GM23338 (cell line): ENCODE measurements at places on chromosomes 4 and X.

GRCh38 chrX:32185160-32185559 is 1026.2 kb downstream of the DMD start:
- no peak for DNase-seq

DNA sequence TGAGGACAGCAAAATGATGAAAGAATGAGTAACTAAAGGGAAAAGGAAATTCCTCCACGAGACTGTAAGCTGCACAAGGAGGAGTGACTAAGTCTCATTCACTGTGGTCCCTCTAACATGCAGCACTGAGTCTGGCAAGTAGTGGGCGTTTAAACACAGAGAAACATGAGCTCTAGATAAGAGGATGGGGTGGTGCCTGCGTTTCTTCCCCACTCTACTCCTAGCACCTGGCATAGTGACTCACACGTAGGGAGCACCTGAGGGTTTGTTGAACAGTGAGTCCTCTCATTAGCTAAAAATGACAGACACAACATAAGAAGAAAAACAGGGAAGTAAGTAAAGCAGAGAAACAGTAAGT is 105.8 kb upstream of the CBR4 start:
- peak; percentile 27 for DNase-seq

DNA sequence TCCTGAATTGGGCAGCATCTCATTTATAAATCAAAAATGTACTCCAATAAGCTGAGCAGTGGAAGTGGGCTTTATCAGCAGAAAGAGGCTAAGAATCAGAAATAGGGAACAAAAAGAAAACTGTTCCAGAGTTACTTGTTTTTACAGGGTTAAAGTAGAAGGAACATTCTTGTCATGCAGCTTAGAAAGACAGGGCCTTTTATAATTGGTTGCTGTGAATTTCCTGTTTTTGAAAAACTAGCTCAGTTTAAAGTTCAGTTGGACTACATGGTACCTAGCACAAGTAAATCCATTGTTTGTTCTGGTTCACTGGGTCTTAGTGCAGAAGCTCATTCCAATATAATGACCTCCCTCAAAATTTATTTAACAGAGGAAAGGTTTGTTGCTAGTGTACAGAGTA is 200.8 kb downstream of the GRIA2 start:
- DNase-seq = no peak

- DNase-seq = peak; percentile 8
Measured at GRCh38 chrX:71183341-71183740, 38.7 kb downstream of the NLGN3 start.
